ENCODE measurements at places on chromosomes 3 and 15. TPM values are rescaled to one million over a fixed set of nuclear protein-coding genes. Genes with fewer than 3 reads are reported as not detected.

The AMT gene
- total RNA-seq = 43.0 TPM

The TMEM212 gene
- not detected for total RNA-seq

- DNase-seq = no peak
These were observed 97.2 kb downstream of the PDCD6IP start for GRCh38 chr3:33895658-33896057.

DNA sequence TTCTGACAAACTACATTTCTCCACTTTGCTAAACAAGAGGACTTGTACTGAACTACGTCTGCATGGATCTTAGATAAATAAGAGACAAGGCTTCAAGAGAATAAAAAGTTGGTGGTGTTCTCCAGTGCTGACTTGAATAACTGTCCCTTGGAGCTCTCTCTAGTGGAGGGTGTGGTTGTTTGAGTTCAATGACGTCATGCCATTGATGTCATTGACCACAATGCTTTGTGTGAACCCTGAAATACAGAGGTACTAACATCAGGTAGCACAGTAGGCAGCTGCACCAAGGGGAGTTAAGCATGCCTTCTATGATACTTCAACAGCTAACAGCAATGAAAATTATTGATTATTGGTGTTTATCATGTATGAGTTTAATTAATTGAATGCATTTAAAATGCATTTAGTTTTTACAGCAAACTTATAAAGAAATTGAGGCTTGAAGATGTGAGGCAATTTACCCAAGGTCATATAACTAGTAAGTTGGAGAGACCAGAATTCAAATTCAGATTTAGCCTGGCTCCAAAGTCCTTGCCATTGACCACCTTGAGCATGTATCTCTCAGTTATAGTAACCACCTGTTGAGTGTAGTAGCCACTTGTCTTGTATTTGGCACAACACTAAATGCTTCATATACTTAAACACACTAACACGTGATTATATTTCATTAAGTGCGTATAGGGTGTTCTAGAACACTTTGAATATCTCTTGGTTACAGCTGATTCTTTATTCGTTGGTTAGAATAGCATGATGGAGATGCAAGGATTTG lies 126.0 kb upstream of the ANKRD28 start:
- no peak for DNase-seq

DNA sequence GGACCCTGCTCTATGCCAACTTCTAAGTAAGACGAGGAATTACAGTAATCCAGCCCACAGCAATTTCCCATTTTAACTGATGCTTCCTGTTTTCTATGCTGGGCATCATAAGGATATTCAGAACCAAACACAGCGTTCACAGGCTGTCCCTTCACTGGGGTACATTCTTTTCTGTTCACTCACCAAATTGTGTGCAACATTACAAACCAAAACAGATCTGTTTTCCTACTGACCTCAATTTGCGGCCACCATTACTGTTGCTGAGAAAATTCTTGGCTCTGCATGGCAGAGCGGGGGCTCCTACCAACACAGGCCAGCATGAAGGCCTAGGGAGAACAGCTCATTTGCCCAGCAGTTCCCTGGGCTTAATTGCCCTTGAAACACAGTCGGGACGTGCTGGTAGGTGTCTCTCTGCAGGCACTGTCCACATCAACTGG lies 76.5 kb downstream of the MYO1E start:
- peak; percentile 45 for DNase-seq

GRCh38 chr3:161314836-161315395 lies 56.4 kb downstream of the SPTSSB start:
- no peak for DNase-seq

DNA sequence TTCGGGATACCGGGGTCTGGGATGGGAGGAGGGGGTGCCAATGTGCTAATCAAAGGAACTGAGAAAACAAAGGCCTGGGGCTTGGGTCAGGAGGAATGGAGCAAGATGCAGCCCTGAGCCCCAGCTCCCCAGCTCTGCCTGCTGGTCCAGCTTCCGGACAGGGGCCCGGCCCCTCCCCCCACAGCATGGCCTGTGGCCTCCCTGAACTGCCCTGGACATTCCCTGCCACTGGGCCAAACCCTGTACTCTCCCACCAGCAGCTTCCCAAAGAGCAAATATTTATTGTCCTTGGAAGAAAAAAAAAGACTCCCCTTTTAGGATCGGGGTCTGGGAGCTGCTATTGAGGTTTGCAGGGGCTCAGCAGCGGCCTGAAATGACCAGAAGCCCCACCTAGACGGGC lies 5.7 kb upstream of the MYL3 start:
- no peak for DNase-seq
